Uterus (tissue), 4 donors: ENCODE measurements at places on chromosomes 16 and 17.

DNA sequence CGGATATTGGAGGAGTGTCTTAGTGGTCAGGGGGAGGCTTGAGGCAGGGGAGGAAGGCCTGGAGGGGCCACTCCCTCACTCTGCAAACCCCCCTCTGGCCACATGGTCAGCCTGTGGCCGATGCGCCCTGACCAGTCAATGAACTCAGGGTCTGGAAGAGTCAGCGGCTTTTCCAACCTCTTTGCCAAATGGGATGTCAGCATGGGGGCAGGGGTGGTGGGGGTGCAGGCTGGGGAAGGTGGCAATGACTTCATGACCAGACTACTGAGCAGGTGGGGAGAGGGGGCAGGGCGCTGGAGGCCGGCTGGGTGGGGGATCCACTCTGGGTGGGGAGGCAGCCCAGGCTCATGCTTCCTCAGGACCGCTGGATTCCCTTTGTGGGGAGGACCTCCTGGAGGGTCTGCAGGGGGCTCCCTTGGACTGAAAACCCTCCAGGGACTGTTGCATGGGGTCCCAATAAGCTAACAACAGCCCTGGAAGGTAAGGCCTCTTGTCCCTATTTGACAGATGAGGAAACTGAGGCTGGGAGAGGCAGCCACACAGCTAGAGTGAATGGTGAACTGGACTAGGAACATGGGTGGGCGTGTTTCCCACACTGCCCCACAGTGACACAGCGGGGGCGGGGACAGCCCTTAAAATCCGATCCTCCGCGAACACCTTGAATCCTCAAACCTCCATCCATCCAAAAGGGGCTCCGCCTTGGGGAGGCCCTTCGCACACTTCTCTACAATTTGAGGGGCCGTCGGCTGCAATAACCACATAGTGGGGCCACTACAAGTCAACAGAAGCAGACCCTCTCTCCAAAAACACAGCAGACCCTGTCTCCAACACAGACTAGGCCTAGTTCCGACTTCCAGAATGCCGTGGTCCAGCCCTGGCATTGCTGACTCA, 81.0 kb upstream of the TOB1 start:
- DNase-seq, result peak; percentile 15

DNA sequence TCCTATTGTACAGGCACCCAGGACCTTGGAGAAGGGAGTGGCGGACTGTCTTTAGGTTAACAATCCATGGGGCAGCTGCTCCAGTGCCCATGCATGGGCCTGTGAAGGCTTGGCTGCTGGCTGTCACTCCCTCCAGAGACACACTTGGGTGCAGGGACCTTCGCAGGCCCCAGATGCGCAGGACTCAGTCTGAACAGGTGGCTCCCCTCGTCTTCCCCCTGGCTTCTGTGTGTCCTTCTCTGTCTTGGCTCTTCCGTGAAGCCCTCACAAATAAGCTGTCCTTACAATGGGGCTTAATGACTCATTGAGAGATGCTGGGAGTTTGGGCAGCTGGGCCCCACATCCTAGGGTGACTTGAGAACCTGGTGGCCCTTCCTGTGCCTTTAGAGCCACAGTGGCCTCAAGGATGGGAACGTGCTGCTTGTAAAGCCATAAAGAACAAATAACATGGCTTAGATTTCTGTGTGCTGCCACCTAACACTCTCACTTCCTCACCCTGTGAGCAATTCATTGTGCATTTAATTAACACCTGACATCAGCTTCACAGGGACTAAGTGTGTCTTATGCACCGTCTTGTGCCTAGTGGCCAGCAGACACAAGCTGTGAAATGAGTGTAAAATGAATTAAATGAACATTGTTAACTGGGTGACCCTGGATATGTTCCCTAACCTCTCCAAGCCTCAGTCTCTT, 340.7 kb downstream of the SNX29 start:
- DNase-seq, result no peak

DNA sequence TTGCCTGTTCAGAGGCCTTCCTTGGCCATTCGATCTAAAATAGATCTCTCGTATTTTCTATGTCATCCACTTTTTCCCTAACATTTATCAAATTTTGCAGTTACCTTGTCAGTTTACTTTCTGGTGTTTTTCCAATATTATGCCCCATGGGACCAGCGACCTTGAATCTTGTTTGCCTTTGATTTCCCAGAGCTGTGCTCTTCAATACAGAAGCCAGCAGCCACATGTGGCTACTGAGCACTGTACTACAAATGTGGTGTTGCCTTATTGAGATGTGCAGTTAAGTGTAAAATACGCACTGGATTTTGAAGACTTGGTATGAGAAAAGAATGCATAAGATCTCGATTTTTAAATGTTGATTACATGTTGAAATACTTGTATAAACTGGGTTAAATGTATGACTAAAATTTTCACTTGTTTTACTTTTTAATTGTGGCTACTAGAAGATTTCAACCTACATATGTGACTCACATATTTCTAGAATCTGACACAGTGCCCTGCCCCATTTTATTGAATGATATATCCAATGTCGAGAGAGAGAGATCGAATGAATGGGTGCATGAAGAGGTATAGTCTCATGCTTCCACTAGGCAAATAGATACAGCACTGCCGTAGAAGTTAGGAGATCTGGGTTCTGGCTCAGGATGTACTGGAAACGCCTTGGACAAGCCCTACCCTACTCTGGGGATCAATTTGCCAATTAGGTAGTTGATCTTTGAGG, 824 bp upstream of the PSME3 start:
- DNase-seq, result no peak

GRCh38 chr17:65194670-65195334, 57.6 kb downstream of the RGS9 start:
- no peak for DNase-seq
